AG04450 (cell line): ENCODE measurements at places on chromosomes 7 and 10. TPM values are rescaled to one million over a fixed set of nuclear protein-coding genes. Genes with fewer than 3 reads are reported as not detected.

Gene TRIL
- polyA plus RNA-seq: 0.15 and 0.16 TPM in 2 replicates

Gene PIP
- not detected in 2 replicates for polyA plus RNA-seq

Gene ZNF485
- 0.76 and 1.2 TPM in 2 replicates for polyA plus RNA-seq

Gene MPP7
- 0.61 and 0.94 TPM in 2 replicates for polyA plus RNA-seq

Gene CALN1
- polyA plus RNA-seq: not detected in 2 replicates

Gene PPP1R3A
- not detected in 2 replicates for polyA plus RNA-seq

Gene VWDE
- 0.02 and 0.14 TPM in 2 replicates for polyA plus RNA-seq

Gene TUBGCP2
- polyA plus RNA-seq: 40.0 and 45.1 TPM in 2 replicates

- DNase-seq: no peak
Observed at GRCh38 chr10:34702093-34702937, 112.8 kb downstream of the PARD3 start.

DNA sequence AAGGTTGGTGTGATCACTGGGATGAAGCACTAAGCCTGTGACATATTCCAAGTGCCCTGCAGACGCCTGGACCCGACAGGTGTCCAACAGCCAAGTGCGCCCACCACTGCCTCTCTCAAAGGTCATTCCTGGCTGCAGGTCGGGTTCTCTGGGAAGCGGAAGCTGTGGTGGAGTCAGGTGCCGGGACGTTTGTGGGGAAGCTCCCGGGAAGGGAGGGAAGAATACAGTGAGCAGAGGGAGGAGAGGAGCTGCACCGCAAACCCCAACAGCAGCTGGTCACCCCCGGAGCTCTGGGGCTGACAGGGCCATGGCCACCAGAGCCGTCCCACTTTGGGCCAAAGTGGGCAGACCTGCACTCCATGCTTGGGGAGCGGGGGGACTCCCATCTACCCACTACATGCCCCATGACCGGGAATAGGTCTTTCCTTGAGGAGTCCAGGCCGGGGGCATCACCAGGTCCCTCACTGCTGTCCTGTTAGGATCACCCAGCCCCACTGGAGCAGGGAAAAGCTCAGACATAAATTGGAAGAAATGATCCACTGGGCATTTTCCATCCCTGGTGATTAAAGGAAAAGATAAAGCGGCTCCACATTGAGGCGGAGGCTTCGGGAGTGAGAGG, 84.5 kb upstream of the PPP2R2D start:
- no peak for DNase-seq

- DNase-seq: no peak
Observed at GRCh38 chr10:132595854-132596253, 58.3 kb downstream of the INPP5A start.

- no peak for DNase-seq
Observed at GRCh38 chr10:11302181-11302580, 284.5 kb downstream of the CELF2 start.

GRCh38 chr7:79461660-79462059, 8.2 kb upstream of the MAGI2 start:
- peak; percentile 33 for DNase-seq

DNA sequence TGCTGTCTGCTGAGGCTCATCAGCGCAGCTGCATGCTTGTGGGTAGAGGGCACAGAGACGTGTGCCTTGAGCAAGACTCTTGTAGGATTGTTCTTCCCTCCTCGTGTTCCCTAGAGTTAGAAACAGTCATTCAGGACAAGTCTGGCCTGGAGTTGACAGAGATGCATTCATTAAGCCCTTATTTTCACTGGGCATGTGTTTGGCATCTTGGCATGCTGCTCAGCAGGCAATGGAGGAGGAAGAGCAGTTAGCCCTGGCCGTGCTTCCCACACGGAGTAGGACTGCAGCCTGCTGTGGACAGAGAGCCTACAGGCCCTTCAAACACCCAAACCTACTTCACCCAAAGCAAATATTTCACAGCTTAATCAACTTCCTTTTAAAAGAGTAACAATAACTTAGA, 73.0 kb upstream of the GJD4 start:
- DNase-seq: no peak

DNA sequence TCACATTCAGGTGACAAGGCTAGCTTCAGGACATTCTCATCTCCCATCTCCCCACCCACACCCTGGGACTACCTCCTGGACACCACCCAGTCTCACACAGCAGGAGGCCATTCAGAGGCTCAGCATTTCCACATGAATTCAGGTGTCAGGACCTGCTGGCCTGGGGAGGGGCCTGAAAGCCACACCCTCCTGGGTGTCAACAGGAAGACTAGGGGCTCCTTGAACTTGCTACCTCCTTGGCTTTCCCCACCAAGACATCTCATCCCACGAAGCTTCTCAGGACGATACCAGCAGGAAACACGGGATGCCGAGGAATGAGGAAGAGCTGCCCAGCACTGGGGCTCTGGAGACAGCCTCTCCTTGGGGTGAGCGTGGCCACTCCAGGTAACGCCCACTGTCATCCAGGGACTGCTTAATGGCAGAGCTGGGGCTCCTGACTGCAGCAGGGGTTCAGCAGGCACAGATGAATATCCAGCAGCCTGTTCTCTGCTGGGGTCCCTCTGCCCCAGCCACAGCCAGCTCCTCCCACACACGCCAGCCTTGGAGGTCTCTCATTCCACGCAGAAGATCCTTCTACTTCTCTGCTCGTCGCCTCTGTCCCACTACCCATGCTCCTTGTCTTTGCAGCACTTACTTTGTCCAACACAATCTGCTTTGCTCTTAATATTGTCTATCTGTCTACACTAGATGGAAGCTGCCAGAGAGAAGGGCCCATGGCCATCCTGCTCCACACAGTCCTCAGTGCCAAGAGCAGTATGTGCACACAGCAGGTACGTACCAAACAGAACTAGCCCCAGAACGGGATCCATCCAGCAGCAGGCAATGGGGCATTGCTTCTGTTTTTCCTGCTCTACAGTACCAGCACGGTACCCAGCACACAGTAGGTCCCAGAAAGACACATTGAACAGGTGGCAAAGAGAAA, 88.7 kb downstream of the FAM53B start:
- DNase-seq: no peak

DNA sequence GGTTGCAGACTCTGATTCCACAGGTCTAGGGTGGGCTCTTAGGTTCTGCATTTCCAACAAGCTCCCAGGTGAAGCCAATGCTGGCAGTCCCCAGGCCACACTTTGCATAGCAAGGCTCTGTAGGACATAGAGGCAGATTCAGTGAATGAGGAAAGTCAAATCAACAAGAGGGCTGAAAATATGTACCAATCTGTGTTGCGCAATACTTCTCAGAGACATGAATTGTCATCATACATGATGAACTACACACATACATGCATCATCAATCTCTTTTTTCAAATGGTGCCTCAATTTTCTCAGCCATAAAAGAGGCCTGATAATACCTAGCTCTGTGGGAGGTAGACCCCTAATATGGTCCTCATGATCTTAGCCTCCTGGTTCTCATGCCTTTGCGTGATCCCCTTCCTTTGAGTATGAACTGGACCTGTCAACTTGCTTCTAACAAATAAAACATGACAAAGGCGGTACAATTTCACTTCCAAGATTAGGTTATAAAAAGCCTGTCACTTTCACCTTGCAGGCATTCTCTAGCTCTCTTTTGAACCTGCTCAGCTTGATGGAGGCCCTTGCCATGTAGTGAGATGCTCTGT, 49.0 kb downstream of the PIK3CG start:
- no peak for DNase-seq

GRCh38 chr10:72904806-72905205, 11.3 kb downstream of the OIT3 start:
- DNase-seq: no peak

DNA sequence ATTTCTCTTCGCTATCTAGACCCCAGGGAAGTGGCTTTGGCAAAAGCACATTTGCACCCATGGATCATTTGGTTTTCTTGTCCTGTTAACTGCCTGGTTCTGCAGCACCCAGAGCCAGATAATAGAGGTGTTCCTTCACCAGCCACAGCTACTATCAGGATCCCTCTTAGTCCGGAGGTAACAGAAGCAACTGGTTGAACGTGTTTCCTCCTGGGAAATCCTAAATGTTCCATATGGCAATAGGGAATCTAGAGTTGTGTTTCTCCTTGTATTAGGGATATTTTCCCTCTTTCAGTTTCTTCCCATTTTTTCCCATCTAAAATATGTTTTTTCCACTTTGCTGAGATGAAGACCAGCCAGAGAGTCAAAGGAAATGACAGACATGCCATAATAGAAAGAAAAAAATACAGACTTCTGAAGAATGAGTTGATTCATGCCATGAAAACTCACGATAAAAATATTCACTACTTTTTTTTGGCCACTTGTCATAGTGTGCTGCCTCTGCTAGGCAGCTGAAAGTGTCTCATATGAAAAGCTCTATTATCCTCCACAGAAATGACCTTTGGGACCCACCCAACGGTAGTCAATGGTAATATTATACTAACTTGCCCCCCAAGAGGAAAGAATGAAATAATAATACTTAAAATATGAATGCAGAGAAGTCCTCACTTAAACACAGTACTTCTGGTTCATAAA, 472.8 kb downstream of the KCNMA1 start:
- no peak for DNase-seq

GRCh38 chr10:54266395-54266794, 534.6 kb downstream of the PCDH15 start:
- DNase-seq: no peak

DNA sequence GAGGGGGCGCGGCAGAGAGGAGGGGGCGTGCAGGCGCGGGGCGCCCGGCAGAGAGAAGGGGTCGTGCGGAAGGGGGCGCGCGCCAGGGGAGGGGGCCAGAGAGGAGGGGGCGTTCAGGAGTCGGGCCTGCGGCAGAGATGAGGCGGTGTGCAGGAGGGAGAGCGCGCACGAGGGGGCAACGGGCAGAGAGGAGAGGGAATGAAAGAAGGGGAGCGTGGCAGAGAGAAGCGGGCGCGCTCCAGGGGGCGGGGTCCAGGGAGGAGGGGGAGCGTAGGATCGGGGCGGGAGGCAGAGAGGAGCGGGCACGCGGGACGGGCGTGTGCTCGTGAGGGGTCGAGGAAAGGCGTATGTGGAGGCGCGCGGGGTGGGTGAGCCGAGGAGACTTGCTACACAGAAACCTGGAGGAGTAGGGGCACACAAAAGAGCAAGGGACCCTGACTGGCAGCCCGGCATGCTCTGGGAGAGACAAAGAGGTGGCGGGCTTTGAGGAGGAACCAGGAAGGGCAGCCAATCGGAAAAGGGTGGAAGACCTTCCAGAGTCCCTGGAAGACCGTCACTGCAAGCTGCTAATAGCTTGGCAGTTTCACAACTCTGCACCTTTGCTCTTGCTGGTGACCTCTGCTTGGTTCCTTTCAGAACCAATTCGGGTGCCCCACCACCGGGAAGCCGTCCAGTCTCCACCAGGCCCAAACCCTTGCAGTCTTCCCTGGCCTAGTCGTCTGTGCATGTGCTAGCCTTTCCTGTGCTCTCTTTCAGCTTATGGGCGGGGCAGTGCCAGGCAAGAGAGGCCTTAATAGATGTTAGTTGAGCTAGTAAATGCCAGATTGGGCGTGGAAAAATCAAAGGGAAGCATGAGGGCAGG, 639 bp downstream of the DYDC2 start:
- DNase-seq: no peak

DNA sequence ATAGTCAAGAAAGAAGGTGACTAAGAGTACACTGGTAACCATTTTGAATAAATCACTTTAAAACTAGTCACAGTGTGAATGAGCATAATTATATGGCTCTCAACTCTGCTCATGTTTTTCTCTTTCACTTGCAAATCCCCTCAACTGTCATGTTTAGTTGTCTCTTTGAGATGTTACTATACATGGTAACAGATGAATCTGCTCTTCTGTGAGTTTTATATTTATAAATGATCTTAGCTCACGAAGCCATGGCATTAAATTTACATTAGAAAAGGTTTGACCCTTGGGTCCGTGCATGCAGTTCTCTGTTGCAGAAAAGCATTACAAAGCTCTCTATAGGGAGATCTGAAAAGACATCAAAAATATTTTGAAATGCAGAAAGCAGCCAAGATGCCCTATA, 33.0 kb upstream of the LRRTM3 start:
- DNase-seq: no peak

GRCh38 chr7:130150587-130150986, 54.6 kb downstream of the TMEM209 start:
- DNase-seq: no peak

DNA sequence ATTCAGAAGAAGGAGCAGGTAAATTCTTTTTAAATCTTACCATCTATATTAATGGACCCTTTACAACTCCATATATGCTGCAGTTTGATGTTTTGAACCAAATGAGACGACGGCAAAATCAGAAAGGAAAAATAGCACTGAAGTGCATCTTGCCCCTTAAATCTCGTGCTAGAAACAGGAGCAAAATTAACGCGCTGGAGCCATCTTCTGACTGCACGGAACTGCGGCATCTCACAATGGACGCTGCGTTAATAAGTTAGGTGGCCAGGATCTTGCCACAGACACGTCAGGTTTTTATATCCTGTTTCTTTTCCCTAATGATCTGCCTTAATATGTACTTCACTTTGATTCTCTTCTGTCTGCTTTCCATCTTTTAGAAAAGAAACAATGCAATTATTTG, 354.5 kb downstream of the TFEC start:
- DNase-seq: peak; percentile 11

DNA sequence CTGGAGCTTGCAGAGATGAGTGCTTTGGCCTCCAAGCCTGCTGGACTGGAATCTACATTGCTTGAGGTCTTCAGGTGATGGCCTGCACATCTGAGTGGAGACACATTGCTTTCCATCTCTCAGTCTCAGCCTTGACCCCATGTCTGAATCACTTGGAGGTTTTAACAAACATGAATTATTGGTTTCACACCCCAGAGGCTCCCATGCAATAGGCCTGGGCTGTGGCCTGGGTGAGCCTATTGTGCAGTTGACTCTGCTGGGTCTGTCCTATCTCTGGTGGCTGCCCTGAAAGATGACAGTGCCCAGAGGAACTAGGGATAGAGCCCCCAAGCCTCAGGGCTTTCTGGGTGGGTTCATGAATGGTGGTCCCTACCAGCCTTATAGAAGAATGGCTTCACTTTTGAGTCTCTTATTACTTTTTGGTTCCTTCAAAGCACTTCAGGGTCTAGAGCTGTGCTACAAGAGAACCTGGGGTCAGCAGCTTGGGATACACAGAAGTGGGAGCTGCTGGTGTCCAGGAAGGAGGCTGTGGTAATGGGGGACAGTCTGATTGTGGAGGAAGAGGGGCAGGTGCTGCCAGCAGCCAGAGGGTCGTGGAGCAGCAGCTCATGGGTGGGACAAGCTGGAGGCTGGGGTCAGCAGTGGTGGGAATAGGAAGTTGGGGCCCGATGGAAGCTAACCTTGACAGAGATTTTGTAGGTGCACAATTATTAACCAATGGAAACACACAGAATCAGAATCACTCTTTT, 5.5 kb downstream of the RAMP3 start:
- DNase-seq: no peak

DNA sequence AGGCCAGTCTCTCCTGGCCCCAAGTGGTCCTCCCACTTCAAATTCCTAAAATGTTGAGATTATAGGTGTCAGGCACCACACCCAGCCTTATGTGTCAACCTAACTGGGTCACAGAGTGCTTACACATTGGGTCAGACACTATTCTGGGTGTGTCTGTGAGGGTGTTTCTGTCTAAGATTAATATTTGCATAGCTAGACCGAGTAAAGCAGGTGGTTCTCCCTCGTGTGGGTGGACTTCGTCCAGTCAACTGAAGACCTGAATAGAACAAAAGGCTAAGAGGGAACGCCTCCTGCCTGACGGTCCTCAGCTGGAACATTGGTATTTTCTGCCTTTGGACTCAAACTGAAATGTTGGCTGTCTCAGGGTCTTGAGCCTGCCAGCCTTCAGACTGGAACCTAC, 11.5 kb downstream of the PPIF start:
- DNase-seq: no peak
